ENCODE measurements at places on chromosomes 7 and 10.

DNA sequence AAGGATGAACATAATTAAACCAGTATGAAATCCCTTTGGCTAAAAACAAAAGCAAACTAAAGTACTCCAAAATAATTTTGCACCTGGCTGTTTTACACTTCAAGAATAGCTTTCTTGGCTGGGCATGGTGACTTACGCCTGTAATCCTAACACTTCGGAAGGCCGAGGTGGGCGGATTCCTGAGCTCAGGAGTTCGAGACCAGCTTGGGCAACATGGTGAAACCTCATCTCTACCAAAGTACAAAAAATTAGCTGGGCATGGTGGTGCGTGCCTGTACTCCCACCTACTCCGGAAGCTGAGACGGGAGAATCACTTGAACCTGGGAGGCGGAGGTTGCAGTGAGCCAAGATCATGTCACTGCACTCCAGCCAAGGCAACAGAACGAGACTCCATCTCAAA lies 92.2 kb upstream of the AMPH start:
- DNase-seq = no peak

- DNase-seq = no peak
These were observed 15.6 kb upstream of the AQP1 start for GRCh38 chr7:30896036-30896435.

DNA sequence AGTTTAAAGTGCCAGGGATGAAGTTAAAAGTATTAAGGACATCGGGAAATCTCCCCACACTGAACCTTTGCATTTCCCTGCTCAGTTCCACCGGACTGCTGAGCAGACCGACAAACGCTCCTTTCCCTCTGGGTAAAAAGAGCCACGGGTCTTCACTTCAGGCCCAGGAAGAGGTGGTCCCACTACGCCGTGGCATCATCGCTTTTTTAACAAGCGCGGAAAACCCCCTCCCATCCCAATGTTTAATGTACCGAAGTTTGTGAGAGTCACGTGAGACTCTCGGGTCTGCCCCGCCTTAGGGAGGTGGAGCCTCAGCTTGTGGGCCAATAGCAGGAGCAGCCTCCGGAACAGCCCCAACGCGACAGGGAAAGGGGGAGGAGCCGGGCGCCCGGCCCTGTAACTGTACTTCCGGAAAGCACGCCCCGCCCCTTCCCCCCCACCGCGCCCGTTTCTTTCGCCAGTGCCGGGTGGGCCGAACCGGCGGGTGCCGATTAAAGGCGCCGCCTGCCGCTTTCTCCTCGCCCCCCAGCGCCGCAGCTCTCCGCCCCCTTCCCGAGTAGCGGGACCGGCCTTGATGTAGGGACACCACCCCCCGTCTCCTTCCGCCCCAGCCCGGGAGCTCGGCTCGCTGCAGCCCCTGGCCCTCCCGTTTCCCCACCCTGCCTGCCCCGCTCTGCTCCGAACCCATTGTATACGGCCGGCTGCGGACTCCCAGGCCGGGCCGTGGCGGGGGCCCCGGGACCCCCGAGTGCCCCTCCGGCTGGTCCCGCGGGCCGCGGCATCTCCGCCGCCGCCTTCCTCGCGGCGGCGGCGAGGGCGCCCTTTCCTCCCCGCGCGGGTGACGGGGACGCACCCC lies 2.2 kb upstream of the TRIM8 start:
- peak; percentile 98 for DNase-seq

- no peak for DNase-seq
These were observed 314.9 kb downstream of the CALN1 start for GRCh38 chr7:72097226-72097625.

GRCh38 chr10:26759008-26759407 lies 61.5 kb downstream of the PDSS1 start:
- DNase-seq = no peak

- peak; percentile 45 for DNase-seq
These were observed 2.8 kb downstream of the PKD1L1 start for GRCh38 chr7:47945261-47946015.

- DNase-seq = no peak
These were observed 1050.5 kb downstream of the XPNPEP1 start for GRCh38 chr10:108872854-108873253.

DNA sequence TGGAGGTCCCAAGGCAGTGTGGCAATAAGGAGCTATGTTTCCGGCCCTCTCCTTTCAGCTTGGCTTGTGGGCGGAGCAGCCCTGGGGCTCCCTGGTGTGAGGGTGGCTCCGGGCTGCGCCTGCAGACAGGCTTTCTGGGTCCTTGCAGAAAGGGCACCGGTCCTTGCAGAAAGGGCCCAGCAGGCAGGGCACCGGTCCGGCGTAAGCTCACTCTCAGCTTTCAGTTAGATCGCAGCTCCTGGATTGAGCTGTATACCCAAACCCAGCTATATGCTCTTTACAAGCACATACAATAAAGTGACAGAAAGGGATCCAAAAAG lies 293.8 kb upstream of the SHH start:
- DNase-seq = no peak

GRCh38 chr7:137169282-137169698 lies 174.2 kb downstream of the PTN start:
- peak; percentile 56 for DNase-seq

GRCh38 chr10:71156436-71156835 lies 55.9 kb upstream of the UNC5B start:
- no peak for DNase-seq

- DNase-seq = no peak
These were observed 174.5 kb downstream of the AHR start for GRCh38 chr7:17472939-17473338.

DNA sequence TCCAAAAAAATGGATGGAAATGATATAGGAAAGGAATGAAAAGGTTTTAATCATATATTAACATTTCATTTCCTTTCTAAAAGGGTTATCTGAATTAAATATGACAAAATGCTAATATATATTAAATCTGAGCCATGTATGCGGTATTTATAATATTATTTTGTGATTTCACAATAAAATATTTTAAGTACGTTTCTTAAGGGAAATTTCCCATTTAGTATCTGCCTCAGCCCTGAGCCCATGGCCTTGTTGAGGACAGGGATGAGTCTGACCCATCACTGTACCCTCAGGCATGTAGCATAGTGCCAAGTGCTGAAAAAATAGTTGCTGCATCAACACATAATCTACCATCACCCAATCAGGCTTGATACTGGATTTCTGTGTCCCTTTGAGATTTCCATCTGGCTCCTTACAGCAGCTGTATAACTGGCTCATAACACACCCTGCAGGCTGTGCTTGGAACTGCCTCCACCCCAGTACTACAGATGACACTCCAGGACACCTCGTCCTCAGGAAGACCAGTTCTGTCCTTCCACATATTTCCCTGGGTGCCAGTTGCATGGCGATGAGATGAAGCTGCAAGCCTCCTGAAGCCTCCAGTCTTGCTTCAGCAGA lies 59.4 kb upstream of the ASAH2 start:
- DNase-seq = no peak

GRCh38 chr7:36260481-36260880 lies 107.4 kb downstream of the EEPD1 start:
- DNase-seq = no peak

DNA sequence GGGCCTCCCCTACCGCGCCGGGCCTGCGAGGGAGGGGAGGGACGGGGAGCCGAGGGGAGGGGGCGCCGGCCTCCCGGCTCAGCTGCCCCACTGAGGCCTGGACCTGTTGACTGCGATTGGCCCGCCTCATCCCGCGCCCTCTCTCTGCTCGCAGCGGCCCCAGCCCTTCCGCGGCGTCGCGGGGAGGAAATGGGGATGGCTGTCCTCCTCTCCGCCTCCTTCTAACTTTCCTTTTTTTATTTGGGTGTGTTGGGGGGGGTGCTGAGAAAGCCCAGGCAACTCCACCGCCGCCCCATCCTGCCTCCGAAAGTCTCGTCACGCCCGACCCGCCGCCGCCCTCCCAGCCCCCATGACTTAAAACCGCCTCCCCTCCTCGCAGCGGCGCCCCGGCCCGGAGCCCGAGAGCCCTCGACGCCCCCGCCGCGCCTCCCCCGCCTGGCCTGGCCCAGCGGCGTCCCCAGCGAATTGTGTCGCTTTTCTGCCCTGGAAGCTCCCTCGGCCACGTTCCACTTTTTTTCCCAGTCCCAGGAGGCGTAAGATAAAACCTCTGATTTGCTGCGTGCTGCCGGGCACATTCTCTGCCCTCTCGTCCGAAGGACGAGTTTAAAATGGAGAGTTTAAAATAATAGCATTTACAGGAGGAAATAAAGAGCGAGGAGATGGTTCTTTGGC lies 842 bp upstream of the SKIDA1 start:
- peak; percentile 83 for DNase-seq

DNA sequence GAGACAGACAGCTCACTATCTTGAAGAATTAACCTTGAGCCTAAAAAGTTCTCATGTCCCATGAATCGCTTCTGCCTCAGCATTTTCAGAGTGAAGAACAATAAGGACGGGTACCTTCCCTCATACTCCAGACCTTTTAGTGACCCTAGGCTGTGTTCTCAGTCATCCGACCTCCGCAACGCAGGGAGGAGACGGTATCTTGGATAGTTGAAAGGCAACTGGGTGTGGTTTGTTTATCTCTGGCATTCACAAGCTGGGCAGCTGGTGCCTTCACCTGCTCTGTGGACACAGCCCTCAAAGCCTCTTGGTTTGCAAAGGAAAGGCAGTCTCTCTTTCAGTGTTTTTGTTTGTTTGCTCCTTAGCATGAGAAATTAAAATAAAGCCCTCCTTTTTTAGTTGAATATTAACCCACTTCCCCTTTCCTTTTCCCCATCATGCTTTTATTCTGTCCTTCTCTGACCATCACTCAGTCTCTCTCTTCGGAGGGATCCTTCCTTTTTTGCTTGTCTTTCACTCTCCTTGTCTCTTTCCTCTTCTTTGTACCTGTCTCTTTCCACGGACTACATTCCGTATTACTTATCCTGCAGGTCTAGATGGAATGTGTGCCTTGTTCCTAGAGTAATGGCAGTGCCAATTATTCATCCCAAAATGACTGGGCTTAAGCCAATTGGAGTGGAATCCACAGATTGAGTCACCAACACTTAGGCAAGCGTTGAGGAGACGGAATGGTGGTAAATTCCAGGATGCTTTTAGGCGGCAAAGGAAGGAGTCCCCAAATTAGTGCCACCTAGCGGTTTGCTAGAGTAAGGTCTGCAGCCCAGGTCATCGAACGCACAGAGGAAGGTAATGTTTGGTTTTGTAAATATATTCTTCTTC lies 45.8 kb downstream of the PRR15 start:
- no peak for DNase-seq

DNA sequence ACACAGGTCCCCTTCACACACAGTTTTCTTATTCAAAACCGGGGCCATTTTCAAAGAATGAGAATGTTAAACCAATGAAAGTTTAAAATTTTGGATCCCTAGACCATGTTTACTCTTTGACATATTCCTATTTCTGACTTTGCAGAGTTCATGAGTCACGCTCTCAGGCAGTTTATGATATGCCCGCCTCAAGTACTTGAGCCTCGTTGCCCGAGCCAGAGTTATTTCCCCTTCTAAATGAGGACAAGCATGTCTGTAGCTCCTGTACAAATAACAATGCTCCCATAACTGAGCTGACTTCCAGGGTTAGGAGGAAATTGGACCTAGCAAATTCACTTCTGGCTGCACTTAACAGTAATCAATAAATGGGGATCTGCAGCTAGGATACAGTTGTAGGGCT lies 87.9 kb upstream of the PDE1C start:
- no peak for DNase-seq

DNA sequence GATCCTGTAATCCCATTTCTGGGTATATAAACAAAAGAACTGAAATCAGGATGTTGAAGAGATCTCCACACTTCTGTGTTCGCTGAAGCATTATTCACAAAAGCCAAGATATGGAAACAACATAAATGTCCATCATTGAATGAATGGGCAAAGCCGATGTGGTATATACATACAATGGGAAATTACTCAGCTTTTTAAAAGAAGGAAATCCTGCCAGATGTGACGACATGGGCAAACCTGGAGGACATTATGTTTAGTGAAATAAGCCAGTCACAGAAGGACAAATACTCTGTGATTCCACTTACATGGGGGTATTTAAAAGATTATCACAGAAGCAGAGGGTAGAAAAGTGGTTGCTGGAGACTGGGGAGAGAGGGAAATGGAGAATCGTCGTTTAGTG lies 23.9 kb upstream of the FAM107B start:
- DNase-seq = no peak

Data from hippocampal formation (tissue), 2 donors.